ENCODE measurements at places on chromosomes 7 and 10. TPM values are rescaled to one million over a fixed set of nuclear protein-coding genes. Genes with fewer than 3 reads are reported as not detected.

DNA sequence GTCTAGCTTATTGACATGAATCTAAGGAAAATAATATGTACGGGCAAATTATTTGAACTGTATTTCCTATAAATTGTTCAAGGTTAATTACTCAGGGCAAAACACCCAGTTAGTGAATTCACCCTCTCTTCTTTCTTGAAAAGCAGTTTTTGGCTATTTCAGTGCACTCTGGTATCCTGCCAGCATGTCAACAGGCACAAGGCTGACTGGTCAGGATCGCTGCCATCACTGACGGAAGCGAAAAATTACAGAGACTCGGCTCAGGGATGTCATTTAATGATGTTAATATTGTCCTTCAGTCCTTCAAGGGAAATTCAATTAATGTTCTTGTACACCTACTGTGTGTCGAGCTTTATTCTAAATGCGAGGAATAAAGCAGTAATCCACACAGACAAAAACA is 28.3 kb upstream of the OLAH start:
- H3K4me3 ChIP-seq: no peak overlapping the region
- no peaks in the 10 kb centered on the region for H3K4me1 ChIP-seq
- no peak overlapping the region for H3K27ac ChIP-seq
- peaks cover 8% of the 10 kb centered on the region for H3K27me3 ChIP-seq
- no peaks in the 10 kb centered on the region for H3K36me3 ChIP-seq
- DNase-seq: no peak

- H3K4me1 ChIP-seq: peaks cover 90% of the 10 kb centered on the region
- H3K27me3 ChIP-seq: no peaks in the 10 kb centered on the region
- H3K36me3 ChIP-seq: peaks cover 4% of the 10 kb centered on the region
- H3K27ac ChIP-seq: peak overlapping the region; percentile 75
- DNase-seq: no peak
Measured at GRCh38 chr10:80468002-80468401, 13.9 kb downstream of the TSPAN14 start.

DNA sequence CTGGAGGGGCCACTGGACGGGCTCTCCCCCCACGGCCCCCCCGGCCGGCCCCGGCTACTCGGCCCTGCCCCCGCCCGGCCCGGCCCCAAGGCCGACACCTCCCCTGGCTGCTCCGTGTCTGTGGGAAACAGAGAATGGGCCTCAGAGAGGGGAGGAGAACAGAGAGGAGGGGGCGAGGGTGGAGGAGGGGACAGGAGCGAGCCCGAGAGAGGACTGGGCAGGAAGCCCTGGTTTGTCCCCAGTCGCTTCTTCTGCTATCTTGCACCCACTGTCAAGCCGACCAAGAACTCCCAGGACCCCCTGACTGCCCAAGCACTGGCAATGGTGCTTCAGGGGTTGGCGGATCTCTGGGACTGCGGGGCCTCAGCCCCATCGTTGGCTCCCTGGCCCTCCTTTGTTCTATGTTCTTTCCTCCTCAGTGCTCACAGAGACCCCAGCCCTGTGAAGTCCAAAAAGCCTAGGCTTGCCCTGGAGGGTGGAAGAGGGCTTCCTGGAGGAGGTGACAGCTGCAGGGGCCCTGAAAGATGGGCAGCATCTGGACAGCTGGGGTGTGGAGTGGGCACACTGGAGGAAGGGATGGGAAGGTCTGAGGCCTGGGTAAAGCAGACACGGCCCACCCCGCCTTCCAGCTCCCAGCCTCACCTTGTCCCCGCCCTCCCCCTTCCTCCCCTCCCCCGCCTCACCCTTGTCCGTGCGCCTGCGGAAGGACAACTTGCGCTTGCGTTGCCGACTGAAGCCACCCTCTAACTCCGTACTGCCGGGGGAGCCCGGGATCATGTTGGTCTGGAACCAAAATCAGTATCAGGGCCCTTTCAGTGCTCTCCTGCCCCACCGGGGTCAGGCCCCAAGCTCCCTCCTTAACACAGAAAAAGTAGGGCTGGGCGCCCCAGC is 30.1 kb downstream of the KCNH2 start:
- H3K27ac ChIP-seq: no peak overlapping the region
- peak; percentile 49 for DNase-seq
- no peak overlapping the region for H3K4me3 ChIP-seq
- H3K27me3 ChIP-seq: peaks cover 5% of the 10 kb centered on the region
- no peaks in the 10 kb centered on the region for H3K36me3 ChIP-seq
- H3K4me1 ChIP-seq: no peaks in the 10 kb centered on the region

- H3K4me1 ChIP-seq: no peaks in the 10 kb centered on the region
- H3K4me3 ChIP-seq: no peak overlapping the region
- DNase-seq: no peak
- H3K27ac ChIP-seq: no peak overlapping the region
Measured at GRCh38 chr7:111173990-111174389, 83.1 kb downstream of the LRRN3 start.

GRCh38 chr7:134702366-134703240 is 56.0 kb downstream of the BPGM start:
- no peak for DNase-seq
- peaks cover 5% of the 10 kb centered on the region for H3K27me3 ChIP-seq
- no peaks in the 10 kb centered on the region for H3K4me1 ChIP-seq
- H3K27ac ChIP-seq: no peak overlapping the region

DNA sequence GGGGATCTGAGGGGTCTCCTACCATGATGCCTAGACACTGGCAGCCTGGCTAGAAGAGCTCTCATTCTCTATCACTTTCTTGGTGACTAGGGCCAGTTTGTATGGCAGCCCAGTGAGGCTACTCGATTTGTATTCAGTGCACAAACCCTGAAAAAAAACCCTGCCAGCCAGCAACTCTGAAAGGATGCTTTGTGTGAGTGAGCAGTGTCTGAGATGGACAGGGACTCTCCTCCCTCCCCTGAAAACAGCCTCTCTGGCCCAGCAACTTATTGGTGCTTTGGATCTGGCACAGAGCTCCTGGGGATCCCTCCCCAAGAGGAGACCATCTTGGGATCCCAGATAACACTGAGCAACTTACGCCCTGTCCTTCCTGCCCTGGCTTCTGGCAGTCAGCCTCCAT is 10.8 kb upstream of the LRRC4 start:
- no peak overlapping the region for H3K4me3 ChIP-seq
- H3K4me1 ChIP-seq: peaks cover 18% of the 10 kb centered on the region
- no peak for DNase-seq
- H3K27ac ChIP-seq: no peak overlapping the region
- no peaks in the 10 kb centered on the region for H3K27me3 ChIP-seq

GRCh38 chr7:15368653-15369052 is 193.2 kb downstream of the AGMO start:
- H3K36me3 ChIP-seq: no peaks in the 10 kb centered on the region
- H3K27me3 ChIP-seq: no peaks in the 10 kb centered on the region
- DNase-seq: no peak

DNA sequence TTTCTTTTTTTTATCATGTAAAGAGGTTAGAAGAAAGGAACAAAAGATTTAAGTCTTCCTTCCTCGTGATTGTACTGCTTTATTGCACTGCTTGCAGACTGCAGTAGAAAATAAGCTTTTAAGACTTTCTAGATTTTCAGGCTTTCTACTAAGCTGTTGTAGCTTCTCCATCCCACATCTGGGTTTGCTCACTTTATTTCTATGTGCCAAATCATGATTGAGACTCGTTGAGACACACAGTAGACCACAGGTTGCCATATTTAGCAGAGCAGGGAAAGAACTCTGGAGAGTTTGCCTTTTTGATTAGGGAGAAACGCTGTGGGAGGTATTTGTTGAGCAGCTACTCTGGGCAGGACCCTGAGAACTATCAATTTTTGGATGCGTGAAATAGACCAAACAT is 89.2 kb upstream of the BTBD16 start:
- H3K4me3 ChIP-seq: no peak overlapping the region
- no peak overlapping the region for H3K27ac ChIP-seq

- no peaks in the 10 kb centered on the region for H3K27me3 ChIP-seq
- no peaks in the 10 kb centered on the region for H3K36me3 ChIP-seq
- H3K27ac ChIP-seq: no peak overlapping the region
- peaks cover 8% of the 10 kb centered on the region for H3K4me1 ChIP-seq
- H3K4me3 ChIP-seq: no peak overlapping the region
Measured at GRCh38 chr7:18553605-18554003, 58.1 kb downstream of the HDAC9 start.

GRCh38 chr7:128131731-128132130 is 100.5 kb upstream of the LRRC4 start:
- H3K4me1 ChIP-seq: peaks cover 8% of the 10 kb centered on the region
- no peak overlapping the region for H3K27ac ChIP-seq
- no peak overlapping the region for H3K4me3 ChIP-seq
- DNase-seq: no peak
- peaks cover 21% of the 10 kb centered on the region for H3K27me3 ChIP-seq

- no peaks in the 10 kb centered on the region for H3K27me3 ChIP-seq
- peaks cover 40% of the 10 kb centered on the region for H3K36me3 ChIP-seq
- H3K4me3 ChIP-seq: no peak overlapping the region
Measured at GRCh38 chr10:74118804-74119203, 31.8 kb downstream of the AP3M1 start.

- H3K4me3 ChIP-seq: no peak overlapping the region
- peaks cover 13% of the 10 kb centered on the region for H3K27me3 ChIP-seq
- no peak overlapping the region for H3K27ac ChIP-seq
- DNase-seq: no peak
- no peaks in the 10 kb centered on the region for H3K36me3 ChIP-seq
Measured at GRCh38 chr10:77717336-77717735, 79.7 kb upstream of the KCNMA1 start.

DNA sequence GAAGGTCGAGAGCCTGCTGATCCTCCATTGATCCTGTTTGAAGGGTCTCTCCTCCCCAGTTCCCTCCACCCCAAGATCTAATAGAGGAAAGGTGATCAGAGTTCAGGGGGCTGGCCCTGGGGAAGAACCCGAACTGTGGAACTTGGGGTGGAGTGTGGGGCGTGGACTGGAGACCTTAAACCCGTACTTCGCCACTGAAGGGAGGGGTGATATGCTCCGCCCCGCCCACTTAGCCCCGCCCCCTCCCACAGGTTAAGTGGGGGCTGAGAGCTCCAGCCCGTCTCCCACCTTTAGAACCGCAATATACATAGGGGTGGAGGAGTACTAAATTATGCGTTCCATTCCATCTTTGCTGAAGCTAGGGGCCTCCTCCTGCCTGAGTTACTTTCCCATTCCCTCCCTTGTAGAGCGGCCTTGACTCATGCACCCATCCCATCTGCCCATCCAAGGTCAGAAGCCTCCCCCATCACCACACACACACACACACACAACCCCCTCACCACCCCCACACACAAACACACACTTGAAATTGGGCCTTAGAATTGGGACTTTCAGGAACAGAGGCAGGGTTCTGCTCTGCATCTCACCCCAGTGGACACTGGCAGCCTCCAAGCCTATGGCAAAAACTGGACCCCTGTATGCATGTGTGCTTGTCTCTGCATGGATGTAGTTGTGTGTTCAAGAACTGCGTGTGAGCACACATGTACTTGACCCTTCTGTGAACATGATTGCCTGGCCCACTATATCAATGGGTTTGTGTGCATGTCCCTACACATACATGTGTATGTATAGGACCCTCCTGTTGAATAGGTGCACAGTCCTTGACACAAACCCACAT is 991 bp downstream of the SEMA4G start:
- no peaks in the 10 kb centered on the region for H3K36me3 ChIP-seq
- no peaks in the 10 kb centered on the region for H3K27me3 ChIP-seq
- no peak overlapping the region for H3K27ac ChIP-seq
- peak overlapping the region; percentile 39 for H3K4me3 ChIP-seq

DNA sequence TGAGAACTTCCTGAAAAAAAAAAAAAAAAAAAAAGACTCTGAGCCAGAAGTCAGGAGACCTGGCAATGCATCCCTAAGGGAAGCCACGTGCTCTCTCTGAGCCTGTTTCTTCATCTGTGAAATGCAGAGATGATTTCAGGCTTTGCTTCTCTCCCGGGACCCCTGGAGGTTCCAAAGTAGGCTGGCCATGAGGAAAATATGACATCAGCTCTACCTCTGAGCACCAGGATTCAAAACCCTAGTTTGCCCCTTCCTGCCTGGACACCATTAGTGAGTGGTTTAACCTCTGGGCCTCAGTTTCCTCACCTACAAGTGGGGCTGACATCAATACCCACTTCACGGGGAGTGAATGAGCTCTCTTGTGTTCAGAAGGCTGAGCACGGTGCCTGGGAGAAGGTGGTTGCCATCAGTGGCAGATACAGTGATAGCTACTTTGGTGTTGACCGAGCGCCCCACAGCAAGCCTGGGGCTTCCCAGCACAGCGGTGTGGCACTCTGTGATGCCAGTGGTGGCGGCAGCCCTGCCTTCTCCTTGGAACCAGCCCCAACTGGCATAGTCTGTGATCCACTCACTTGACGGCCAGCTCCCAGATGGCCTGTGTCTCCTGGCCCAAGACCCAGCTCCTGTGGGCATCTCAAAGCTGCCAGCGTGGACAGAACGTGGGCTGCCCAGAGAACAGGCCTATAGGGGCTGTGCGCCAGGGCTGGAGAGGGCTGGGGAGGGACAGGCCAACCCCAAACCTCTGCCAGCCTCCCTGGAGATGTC is 153.1 kb upstream of the UNC5B start:
- peaks cover 3% of the 10 kb centered on the region for H3K27me3 ChIP-seq
- H3K36me3 ChIP-seq: no peaks in the 10 kb centered on the region
- no peaks in the 10 kb centered on the region for H3K4me1 ChIP-seq
- no peak overlapping the region for H3K4me3 ChIP-seq

DNA sequence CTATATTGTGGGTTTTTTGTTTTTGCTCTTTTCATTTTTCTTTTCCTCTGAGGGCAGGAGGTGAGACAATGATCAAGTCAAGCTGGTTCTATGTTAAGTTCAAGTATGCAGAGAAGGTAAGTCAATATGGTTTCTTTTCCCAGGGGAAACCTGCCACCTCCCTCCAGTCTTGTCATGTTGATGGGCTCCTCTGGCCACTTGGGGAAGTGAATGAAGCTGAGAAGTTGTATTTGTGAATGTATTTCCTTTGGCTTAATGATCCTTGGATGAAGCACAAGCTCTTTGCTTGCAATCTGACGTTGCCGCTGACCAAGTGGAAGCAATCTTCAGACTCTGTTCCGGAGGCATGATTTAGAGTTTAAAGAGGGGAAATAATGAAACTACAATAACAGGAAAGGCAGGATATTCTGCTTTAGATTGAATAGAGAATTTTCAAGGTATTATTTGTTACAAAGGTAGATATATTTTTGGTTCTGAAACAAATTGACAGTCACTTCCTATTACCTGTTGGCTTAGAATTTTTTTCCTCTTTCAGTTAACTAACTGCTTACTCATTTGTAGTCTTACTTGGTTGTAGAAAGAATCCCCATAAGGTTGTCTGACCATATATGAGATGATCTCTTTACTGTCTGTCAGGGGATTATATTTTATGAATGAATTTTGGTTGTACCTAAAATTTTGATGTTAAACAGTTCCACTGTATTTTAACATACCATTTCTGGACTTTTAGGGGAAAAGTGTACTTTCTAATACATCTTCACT is 369.6 kb downstream of the AUTS2 start:
- H3K4me1 ChIP-seq: no peaks in the 10 kb centered on the region
- H3K27me3 ChIP-seq: peaks cover 3% of the 10 kb centered on the region
- no peak for DNase-seq

DNA sequence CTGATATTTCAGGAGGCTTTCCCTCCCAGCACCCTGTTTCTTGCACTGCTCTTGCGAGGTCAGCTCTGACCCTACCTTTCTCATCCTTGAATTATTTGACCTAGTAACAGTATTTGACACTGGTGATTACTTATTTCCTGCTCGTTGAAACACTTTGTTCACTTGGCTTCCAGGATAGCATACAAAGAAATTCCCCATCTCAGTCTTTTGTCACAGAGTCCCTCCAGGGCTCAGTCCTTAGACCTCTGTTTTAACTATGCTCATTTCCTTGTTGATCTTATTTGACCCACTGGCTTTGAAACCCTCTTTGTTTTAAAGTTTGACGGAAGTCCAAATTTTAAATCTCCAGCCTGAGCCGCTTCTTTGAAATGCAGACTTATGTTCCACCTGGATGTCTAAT is 29.9 kb downstream of the BMPR1A start:
- no peaks in the 10 kb centered on the region for H3K27me3 ChIP-seq
- DNase-seq: no peak
- peaks cover 29% of the 10 kb centered on the region for H3K4me1 ChIP-seq
- peaks cover 7% of the 10 kb centered on the region for H3K36me3 ChIP-seq
- H3K27ac ChIP-seq: no peak overlapping the region

Gene C10orf62
- not detected for total RNA-seq

Gene CTAGE8
- 0.31 TPM for total RNA-seq

Gene CHCHD1
- total RNA-seq: 18.7 TPM

Gene OR2A42
- total RNA-seq: not detected
